ENCODE measurements at places on chromosomes 2 and 18. TPM values are rescaled to one million over a fixed set of nuclear protein-coding genes. Genes with fewer than 3 reads are reported as not detected.
A peak's percentile ranks its signal among the peaks of the same experiment; 100 is the strongest.

GRCh38 chr2:239381709-239382134, 19.1 kb downstream of the HDAC4 start:
- peaks cover 6% of the 10 kb centered on the region for H3K4me1 ChIP-seq
- DNase-seq: no peak
- no peak overlapping the region for H3K4me3 ChIP-seq
- no peaks in the 10 kb centered on the region for H3K36me3 ChIP-seq
- no peak overlapping the region for H3K27ac ChIP-seq

DNA sequence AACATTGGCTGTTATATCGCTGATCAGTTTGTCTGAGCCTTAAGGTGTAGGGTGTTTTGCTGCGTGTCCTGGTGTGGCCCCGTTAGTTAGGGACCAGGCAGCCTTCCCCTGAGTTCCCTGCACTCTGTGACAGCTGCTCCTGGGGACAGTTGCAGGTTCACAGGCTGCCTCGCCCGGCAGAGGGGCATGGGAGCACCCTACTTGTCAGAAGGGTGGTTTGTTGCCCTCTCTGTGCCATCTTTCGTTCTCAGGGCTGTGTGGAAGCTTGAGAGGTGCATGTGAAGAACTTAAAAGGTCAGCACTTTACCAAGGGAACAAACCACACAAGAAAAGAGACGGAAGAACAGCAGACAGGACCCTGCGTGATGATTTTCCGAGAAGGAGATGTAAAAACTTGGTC, 159.6 kb downstream of the LDLRAD4 start:
- no peaks in the 10 kb centered on the region for H3K36me3 ChIP-seq
- DNase-seq: no peak
- no peaks in the 10 kb centered on the region for H3K27me3 ChIP-seq
- H3K27ac ChIP-seq: peak overlapping the region; percentile 4
- peaks cover 34% of the 10 kb centered on the region for H3K4me1 ChIP-seq

GRCh38 chr2:73156539-73157124, 43.9 kb upstream of the RAB11FIP5 start:
- DNase-seq: peak; percentile 53
- no peak overlapping the region for H3K4me3 ChIP-seq
- peaks cover 7% of the 10 kb centered on the region for H3K4me1 ChIP-seq
- H3K36me3 ChIP-seq: no peaks in the 10 kb centered on the region

GRCh38 chr2:30927465-30928075, 120.3 kb upstream of the CAPN13 start:
- no peaks in the 10 kb centered on the region for H3K27me3 ChIP-seq
- no peak overlapping the region for H3K27ac ChIP-seq
- no peak for DNase-seq
- no peaks in the 10 kb centered on the region for H3K4me1 ChIP-seq
- no peak overlapping the region for H3K4me3 ChIP-seq

- H3K4me3 ChIP-seq: no peak overlapping the region
- H3K36me3 ChIP-seq: no peaks in the 10 kb centered on the region
- peaks cover 6% of the 10 kb centered on the region for H3K4me1 ChIP-seq
- no peak overlapping the region for H3K27ac ChIP-seq
- H3K27me3 ChIP-seq: no peaks in the 10 kb centered on the region
- no peak for DNase-seq
Measured at GRCh38 chr18:78875016-78875777, 104.4 kb upstream of the SALL3 start.

- no peak overlapping the region for H3K27ac ChIP-seq
- H3K27me3 ChIP-seq: no peaks in the 10 kb centered on the region
- H3K4me1 ChIP-seq: no peaks in the 10 kb centered on the region
- H3K4me3 ChIP-seq: no peak overlapping the region
- no peak for DNase-seq
- no peaks in the 10 kb centered on the region for H3K36me3 ChIP-seq
Measured at GRCh38 chr2:199339891-199340605, 117.7 kb downstream of the SATB2 start.

GRCh38 chr2:144553379-144553778, 33.5 kb upstream of the ZEB2 start:
- H3K4me3 ChIP-seq: no peak overlapping the region
- no peak for DNase-seq
- no peak overlapping the region for H3K27ac ChIP-seq
- no peaks in the 10 kb centered on the region for H3K4me1 ChIP-seq
- no peaks in the 10 kb centered on the region for H3K27me3 ChIP-seq

- peaks cover 6% of the 10 kb centered on the region for H3K4me1 ChIP-seq
- H3K4me3 ChIP-seq: no peak overlapping the region
- no peaks in the 10 kb centered on the region for H3K27me3 ChIP-seq
- DNase-seq: peak; percentile 20
- H3K27ac ChIP-seq: no peak overlapping the region
Measured at GRCh38 chr2:160294339-160294803, 94.3 kb upstream of the ITGB6 start.

- H3K27ac ChIP-seq: no peak overlapping the region
- no peaks in the 10 kb centered on the region for H3K4me1 ChIP-seq
- no peak for DNase-seq
- H3K4me3 ChIP-seq: no peak overlapping the region
- H3K27me3 ChIP-seq: no peaks in the 10 kb centered on the region
- H3K36me3 ChIP-seq: no peaks in the 10 kb centered on the region
Measured at GRCh38 chr2:84116143-84116542, 342.9 kb downstream of the SUCLG1 start.

- H3K4me1 ChIP-seq: no peaks in the 10 kb centered on the region
- H3K4me3 ChIP-seq: no peak overlapping the region
- no peak overlapping the region for H3K27ac ChIP-seq
- no peaks in the 10 kb centered on the region for H3K27me3 ChIP-seq
Measured at GRCh38 chr2:122804494-122804893, 1049.0 kb downstream of the TSN start.

DNA sequence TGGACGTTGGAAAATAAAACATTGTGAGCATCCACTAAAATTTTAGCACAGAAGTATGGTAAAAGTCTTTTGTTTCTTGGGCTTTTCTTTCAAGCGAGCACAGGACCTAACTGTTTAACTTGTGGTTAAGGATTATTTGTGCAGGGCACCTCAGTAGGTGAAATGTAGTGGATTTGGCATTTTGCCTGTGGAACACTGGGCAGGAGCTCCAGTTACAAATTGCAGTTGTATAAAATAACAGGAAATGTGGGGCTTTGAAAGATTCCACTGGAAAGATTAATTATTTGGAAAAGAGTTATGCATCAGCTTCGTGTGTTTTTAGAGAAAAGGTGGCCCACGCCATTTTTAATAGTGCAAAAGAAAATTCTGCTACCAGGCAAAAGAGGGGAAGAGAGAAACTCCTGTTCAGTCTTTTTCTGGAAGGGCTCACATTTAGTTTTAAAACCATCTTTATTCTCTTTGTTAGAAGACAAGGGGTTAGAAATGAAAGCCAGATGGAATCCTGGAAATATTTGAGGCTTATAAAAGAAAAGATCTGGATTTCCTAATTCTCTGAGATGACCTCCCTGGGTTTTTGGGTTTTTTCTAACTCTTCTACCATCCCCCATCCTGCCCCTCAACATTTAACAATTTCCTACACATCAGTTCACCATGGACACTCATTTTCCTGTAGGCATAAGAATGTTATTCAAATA, 144.3 kb upstream of the SERTAD2 start:
- peaks cover 11% of the 10 kb centered on the region for H3K4me1 ChIP-seq
- H3K27me3 ChIP-seq: no peaks in the 10 kb centered on the region

GRCh38 chr2:137675584-137676327, 288.5 kb upstream of the HNMT start:
- DNase-seq: peak; percentile 5
- no peak overlapping the region for H3K27ac ChIP-seq
- H3K4me3 ChIP-seq: no peak overlapping the region
- no peaks in the 10 kb centered on the region for H3K4me1 ChIP-seq
- H3K27me3 ChIP-seq: no peaks in the 10 kb centered on the region

DNA sequence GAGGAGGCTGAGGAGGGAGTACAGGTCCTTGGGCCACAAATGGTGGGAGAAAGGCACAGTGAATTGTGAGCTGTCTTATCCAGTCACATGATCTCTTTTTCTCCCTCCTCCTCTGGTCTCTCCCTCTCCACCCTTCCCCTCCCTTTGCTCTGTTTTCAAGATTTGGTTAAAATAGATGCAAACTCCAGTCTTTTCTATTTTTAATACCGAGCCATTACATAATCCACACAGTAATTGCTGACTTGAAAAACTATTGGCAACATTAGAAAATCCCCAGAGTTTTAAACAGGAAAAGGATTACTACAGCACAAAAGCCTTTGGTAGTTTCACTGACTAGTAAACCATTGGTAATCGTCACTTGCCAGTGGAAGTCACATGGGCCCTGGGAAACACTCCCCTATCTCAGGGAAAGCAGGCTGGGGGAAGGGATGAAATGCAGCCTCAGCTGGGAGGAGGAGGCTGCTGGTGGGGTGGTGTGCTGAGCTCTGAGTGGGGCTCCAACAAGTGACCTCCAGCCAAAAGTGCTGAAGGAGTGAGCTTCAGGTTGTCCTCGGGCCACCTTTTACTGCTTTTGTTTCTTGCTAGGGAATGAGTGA, 57.4 kb upstream of the PCBP1 start:
- H3K27ac ChIP-seq: peak overlapping the region; percentile 75
- H3K4me3 ChIP-seq: no peak overlapping the region
- DNase-seq: peak; percentile 53
- H3K4me1 ChIP-seq: peaks cover 29% of the 10 kb centered on the region
- H3K27me3 ChIP-seq: no peaks in the 10 kb centered on the region

DNA sequence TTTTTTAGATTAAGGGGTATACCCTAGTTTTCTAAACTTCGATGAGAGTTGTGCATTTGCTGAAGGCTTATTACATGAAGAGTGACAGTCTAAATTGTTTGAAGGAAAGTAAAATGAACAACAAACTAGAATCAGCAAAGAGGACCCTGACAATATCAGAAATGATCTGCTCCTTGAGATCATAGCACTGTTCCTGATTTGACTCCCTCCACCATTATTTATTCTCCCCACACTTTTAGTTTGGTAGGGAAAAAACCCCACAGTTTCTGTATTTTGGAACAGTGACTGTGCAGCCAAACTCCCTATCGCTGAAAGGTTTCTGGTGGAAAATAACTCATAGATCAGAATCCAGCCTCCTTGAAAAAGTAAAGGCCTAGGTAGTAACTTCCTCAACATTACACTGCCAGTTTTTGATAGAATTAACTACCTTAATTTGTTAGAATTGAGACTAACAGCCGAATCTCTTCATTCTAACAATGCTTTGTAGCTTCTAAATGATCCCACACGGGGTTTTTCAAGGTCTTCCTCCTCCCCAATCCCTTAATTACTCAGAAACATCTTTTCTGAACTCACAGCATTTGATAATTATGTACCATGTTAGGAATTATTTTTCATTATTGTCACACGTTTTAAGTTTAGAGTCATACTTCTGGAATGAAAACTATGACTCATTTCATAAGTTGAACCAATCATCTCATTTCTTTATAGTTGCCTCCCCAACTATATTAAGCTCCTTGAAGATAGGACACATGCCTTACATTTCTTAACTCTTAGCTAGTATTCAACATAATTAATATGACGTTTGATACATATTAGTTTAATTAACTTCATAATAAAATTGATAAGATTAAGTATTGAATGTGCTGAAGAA, 2.9 kb downstream of the MYL12A start:
- no peaks in the 10 kb centered on the region for H3K27me3 ChIP-seq
- no peak overlapping the region for H3K4me3 ChIP-seq
- H3K27ac ChIP-seq: peak overlapping the region; percentile 39
- peaks cover 30% of the 10 kb centered on the region for H3K4me1 ChIP-seq

DNA sequence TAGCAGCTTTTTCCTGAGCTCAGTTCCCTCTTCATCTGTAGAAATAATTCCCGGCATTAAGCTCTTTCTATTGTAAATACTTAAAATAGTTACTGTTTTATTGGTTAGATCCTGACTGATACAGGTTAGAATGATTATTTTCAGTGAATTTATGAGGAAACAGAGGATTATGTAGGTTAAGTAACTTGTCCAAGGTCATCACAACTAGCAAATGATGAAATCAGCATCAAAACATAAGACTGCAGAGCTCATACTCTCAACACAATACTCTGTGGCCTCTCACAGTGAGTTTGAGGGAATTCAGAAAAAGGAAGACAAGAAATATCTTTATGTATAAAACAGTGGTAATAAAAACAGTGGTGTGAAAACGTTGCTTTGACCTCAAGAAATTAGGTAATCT, 113.2 kb upstream of the DLX2 start:
- H3K4me1 ChIP-seq: no peaks in the 10 kb centered on the region
- H3K27me3 ChIP-seq: no peaks in the 10 kb centered on the region
- H3K4me3 ChIP-seq: no peak overlapping the region
- no peak for DNase-seq
- H3K36me3 ChIP-seq: no peaks in the 10 kb centered on the region

- no peaks in the 10 kb centered on the region for H3K27me3 ChIP-seq
- peaks cover 11% of the 10 kb centered on the region for H3K4me1 ChIP-seq
- no peak overlapping the region for H3K4me3 ChIP-seq
Measured at GRCh38 chr2:235669269-235669831, 175.5 kb downstream of the AGAP1 start.

- no peaks in the 10 kb centered on the region for H3K27me3 ChIP-seq
- no peaks in the 10 kb centered on the region for H3K36me3 ChIP-seq
- H3K4me1 ChIP-seq: peaks cover 4% of the 10 kb centered on the region
- H3K4me3 ChIP-seq: no peak overlapping the region
Measured at GRCh38 chr2:1773883-1774282, 29.6 kb upstream of the PXDN start.

DNA sequence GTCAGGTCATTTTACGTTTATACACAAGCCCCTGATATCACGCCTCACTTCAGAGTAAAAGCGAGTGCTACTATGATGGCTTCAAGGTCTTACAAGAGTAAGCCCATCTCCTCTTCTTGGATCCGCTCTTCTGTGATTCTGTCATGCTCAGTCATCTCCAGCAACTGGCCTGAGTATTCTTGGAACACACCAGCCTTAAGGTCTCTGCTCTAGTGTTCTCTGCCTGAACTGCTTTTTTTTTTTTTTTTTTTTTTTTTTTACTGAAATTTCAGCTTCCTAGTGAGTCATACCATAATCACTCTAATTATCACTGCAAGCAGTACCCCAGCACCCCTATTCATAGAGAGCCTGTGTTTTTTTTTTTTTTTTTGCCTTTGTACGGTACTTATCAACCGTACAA, 1228.9 kb downstream of the CNTNAP5 start:
- H3K4me3 ChIP-seq: no peak overlapping the region
- no peaks in the 10 kb centered on the region for H3K36me3 ChIP-seq
- no peaks in the 10 kb centered on the region for H3K4me1 ChIP-seq
- H3K27ac ChIP-seq: no peak overlapping the region

DES gene
- 28.9 TPM for total RNA-seq

SLC19A3 gene
- 0.89 TPM for total RNA-seq

LIMS3 gene
- total RNA-seq: 4.8 TPM

MALL gene
- total RNA-seq: 27.8 TPM

PPM1B gene
- 39.9 TPM for total RNA-seq

APOB gene
- total RNA-seq: not detected

GNAL gene
- total RNA-seq: 30.4 TPM

ALPG gene
- total RNA-seq: not detected

CNPPD1 gene
- 115 TPM for total RNA-seq

TMEM185B gene
- total RNA-seq: 46.8 TPM

KIAA2012 gene
- not detected for total RNA-seq

LYG2 gene
- total RNA-seq: not detected

Measured in thyroid gland (tissue), 4 donors.